ENCODE measurements at places on chromosomes 3 and 15. TPM values are rescaled to one million over a fixed set of nuclear protein-coding genes. Genes with fewer than 3 reads are reported as not detected.

The ST3GAL6 gene
- total RNA-seq, result 1.3 TPM

The PPCDC gene
- 11.1 TPM for total RNA-seq

The CLSTN2 gene
- 2.8 TPM for total RNA-seq

The IL20RB gene
- 31.3 TPM for total RNA-seq

The CSTA gene
- 3.7 TPM for total RNA-seq

The OCA2 gene
- 0.12 TPM for total RNA-seq

The BTLA gene
- total RNA-seq, result not detected

The CACNA1D gene
- total RNA-seq, result 0.97 TPM

The IMPG2 gene
- total RNA-seq, result 0.73 TPM

The ISG20 gene
- 3.9 TPM for total RNA-seq

The PLS1 gene
- 0.97 TPM for total RNA-seq
